ENCODE measurements at places on chromosomes 16 and 17.

DNA sequence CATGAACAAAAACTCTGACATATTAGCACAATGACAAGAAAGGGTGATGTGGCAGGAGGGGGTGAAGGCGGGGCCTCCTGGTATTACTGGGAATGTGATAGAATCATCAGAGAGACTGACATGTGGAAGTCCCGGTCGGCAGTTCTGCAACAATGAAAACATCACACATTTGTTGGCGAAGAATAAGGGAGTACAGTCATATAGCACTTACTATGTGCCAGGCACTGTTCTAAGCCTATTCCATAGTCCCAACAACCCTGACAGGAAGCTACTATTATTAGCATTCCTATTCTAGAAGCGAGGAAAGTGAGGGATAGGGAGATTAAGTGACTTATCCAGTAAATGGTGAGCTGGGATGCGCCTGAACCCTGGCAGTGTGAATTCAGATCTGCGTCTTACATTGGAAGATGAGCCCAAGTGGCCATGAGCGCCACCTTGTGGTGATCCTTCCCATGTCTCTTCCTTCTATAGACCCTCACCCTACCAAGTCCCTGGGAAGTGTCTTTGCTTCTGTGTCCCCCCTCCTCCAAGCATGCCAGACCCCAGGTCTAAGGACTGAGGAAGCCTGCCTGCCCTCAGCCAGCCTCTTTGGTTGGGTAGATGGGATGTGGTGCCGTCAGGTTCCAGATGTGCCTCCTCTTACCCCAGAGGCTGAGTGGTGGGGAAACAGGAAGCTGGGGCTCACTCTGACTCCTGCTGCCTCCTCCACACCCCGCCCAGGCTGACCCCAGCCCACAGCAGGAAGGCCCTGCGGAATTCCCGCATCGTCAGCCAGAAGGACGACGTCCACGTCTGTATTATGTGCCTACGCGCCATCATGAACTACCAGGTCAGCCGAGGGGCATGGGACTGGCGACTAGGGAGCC is 14.0 kb downstream of the FMNL1 start:
- DNase-seq: peak; percentile 51

DNA sequence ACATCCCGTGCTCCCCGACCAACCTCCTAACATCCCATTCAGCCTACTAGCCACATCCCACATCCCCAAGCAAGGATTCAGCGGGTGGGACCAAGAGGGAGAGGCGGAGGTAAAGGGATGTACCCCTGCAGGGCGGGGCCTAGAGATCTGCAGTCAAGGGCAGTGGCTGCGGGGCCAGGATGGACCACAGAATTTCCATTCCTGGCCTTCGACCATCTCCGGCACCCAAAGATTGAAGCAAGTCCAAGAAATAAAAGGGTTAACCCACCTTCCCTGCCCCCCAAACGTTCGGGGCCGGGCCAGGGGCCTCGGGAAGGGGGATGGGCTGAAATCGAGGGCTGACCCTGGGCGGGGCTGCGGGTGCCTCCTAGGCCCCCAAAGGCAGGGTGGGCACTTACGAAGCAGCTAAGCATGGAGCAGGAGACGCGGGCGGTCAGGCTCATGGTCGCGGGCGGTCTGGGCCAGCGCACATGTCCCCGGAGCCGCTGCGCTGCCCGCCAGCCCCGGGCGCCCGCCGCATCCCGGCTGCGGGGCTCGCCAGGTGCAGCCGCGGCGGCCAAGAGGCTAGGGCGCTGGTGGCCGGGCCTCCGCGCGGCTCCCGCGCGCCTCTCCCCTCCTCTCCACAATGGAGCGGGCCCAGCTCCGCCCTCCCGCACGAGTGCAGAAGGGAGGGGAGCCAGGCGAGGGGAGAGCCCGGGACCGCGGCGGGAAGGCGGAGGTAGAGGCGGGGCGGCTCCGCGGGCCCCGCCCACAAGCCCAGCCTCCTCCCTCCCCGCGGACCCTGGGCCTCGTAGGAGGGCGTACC is at the start of gene MTMR4:
Gene MTMR4, minus strand, starts transcription at position 674 of the 805 bp plus-strand sequence. Its CDS starts 231 bp downstream, at position 443.
- peak; percentile 83 for DNase-seq

DNA sequence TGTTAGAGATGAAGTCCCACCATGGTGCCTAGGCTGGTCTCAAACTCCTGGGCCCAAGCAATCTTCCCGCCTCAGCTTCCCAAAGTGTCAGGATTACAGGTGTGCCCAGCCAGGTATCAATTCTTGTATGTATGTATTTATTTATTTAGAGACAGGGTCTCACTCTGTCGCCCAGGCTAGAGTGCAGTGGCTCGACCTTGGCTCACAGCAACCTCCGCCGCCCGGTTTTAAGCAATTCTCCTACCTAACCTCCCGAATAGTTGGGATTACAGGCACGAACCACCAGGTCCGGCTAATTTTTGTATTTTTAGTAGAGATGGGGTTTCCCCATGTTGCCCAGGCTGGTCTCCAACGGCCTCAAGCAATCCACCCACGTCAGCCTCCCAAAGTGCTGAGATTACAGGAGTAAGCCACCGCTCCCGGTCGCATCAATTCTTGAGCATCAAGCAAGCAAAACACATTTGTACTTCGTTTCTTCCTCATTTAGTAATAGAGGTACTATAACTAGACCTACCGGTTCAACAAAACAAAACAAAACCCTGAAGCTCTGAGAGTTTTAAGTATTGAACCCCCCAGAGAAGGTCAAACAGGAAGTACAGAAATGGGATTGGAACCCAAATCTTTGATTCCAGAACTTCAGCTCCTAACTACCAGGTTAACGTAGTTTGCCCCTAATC is 1.0 kb upstream of the ZNF500 start:
- no peak for DNase-seq

GRCh38 chr16:27547134-27547533 is 2.6 kb downstream of the GTF3C1 start:
- peak; percentile 7 for DNase-seq

DNA sequence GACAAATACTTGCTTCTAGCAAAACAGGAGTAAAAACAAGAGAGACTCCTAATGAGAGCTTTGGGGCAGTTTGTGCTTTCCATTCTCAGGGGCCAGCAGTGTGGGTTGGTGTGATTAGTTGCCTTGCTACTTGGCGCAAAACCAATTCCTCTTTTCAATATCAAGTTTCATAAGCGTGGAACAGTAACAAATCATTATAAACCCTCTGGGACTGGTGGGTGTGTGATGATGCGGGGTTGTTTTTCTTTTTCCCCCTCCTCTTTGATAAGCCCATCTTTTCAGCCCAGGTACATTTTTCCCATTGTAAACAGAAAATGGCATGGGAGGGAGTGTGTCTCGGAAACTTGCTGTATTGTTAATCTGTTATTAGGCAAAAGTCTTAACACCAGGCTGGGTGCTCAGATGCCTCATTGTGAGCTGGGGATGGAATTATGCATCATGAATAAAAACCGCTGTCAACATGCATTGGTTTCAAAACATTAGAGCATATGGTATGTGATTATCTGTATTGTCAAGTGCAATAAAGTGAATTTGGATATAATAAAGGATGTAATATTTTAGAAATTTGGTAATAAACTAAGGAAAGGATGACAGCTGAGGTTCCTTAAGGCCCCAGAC is 166.4 kb downstream of the CCDC182 start:
- no peak for DNase-seq

GRCh38 chr17:83036193-83036592 is 43.2 kb upstream of the METRNL start:
- no peak for DNase-seq

DNA sequence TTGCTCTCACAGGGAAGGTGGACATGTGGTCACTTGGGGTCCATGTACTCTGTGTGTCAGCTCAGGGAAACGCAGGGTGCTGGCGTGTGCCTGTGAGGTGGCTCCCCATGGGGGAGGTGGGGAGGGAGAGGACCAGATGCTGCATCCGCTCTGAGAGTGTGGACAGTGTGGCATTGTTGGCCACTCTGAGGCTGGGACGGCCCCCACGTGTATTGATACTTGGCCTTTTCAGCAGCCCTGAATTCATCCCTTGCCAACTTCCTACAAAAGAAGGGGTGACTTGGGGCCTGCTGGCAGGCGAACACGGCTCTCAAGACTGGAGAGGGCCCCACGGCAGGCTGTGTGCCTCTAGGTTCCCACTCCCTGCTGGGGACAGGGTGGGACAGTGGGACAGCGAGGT is 120.1 kb downstream of the RAB11FIP4 start:
- no peak for DNase-seq

DNA sequence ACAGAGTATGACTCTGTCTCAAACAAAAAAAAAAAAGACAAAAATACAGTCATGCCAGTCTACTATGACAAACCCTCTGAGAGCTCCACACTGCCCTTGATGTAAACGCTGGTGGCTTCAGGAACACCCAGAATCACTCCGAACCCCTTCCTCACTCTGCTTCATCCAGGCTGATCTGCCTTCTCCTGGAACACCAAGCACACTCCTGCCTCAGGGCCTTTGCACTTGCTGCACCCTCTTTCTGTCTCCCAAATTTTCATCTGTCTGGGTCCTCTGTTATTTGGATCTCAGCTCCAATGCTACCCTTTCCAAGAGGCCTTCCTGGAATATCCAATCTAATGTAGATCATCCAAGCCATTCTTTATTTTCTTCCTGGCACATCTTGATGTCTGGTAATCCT is 7.9 kb upstream of the SLC39A11 start:
- no peak for DNase-seq

GRCh38 chr17:67433248-67433924 is 56.3 kb downstream of the PITPNC1 start:
- DNase-seq: no peak

GRCh38 chr16:81575834-81576233 is 131.2 kb downstream of the CMIP start:
- DNase-seq: no peak

- no peak for DNase-seq
These were observed 79.7 kb upstream of the NOL11 start for GRCh38 chr17:67637901-67638641.

DNA sequence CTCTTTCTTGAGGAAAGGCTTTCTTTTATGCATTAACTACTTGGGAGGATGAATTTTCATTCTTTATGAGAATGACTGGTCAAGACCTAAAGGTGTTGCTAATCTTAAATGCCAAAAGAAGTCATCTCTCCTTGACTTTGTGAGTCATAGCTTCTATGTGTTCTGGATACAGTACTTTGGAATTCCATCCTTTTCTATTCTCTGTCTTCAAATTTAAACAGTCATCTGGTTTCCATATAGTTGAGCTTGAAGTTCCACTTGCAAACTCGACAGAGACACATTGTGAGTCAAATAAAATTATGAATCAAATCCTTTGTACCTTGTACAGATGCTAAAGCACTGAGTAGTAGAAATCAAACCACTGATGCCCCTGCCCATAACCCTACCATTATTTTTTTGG is 271.9 kb upstream of the PMFBP1 start:
- DNase-seq: no peak

DNA sequence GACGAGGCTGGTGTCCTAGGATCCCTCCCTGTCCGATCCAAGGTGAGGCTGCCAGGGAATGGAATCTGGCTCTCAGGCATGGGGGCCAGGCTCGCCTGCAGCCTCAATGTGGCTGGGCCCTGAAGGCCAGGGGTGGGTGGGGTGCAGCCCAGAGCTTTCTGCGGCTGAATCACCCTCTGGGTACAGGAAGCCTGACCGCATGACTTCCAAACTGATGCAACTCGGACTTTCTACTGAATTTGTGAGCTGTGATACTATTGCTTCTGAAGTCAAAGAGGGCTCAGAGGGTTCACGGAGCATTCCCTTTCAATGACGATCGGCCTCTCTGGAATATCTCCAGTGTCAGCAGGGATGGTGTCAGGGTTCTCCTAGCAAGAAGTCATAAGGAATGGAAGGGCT is 123.7 kb downstream of the METRNL start:
- no peak for DNase-seq

DNA sequence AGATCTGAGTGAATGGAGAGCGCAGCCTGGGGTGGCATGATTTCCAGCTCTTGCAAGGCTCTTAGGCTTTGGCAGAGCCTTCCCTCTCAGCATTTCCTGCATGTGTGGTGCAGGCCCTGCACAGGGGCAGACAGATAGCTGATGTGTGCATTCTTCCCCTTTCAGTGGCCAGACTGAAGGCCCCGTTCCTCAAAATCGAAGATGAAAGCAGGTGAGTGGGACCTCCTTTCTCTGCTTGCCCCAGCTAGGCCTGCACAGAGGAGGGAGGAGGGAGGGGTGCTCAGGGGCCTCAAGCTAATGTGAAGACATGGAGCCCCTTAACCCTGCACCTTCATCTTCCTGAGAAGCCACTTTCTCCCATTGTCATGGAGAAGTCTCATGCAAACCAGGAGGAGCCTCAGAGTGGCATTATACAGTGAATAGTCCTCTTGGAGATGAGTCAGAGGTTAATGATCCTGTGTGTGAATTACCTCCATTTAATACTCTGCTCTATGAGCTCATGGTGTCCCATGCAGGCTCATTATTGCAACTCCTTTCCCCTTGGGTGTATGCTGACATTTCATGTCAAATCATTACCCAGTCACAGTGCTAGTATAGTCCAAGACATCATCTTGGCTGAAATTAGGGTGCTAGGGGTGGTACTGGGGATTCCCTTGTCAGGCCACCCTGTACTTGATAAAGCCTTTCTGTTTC is 20.4 kb upstream of the ADAM11 start:
- no peak for DNase-seq

- no peak for DNase-seq
These were observed 202.2 kb downstream of the CDH8 start for GRCh38 chr16:61834082-61834481.

GRCh38 chr17:78899361-78900260 is 3.4 kb downstream of the CEP295NL start:
- no peak for DNase-seq

- DNase-seq: peak; percentile 55
These were observed 8.7 kb upstream of the ZNF594 start for GRCh38 chr17:5200360-5200759.

DNA sequence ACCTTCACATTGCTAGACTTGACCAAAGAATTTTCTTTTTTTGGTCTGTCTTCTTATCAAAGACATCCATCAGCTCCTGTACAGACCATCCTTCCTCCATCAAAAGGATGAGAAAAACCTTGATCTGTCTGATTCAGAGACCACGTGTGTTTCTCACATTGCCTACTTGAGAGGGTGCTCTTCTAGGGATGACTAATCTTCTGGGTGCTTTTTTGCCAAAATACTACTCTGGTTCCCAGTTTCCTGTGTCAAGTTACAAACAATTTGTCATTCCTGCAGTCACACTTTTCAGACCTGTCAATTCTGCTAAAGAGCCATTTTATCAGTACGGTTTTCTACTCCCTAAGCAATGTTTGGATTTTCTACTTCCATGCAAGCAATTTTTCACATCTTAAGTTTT is 492.2 kb downstream of the CDH11 start:
- no peak for DNase-seq

Data from GM06990 (cell line).